CD4-positive, alpha-beta T cell treated with Interleukin-1 beta for 1 hour (primary cell): ENCODE measurements at places on chromosomes 1 and 21.
A peak's percentile ranks its signal among the peaks of the same experiment; 100 is the strongest.

DNA sequence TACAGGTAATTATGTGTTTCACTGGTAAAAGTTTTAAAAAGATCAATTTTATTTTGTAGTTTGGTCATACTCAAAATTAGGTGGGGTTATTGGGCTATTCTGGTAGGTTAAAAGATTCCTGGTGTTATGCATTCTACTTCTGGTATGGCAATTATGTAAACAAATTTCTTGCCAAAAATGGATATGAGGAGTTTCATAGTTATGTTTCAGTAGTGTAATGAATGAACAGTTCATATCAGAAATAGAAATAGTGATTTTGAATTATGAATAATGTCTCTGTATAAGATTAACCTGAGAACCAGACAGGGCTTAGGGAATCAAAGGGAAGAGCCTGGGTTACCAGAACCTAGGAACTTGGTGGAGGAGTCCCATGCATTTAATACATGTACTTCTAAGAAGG is 15.9 kb downstream of the ATF6 start:
- no peak for DNase-seq

DNA sequence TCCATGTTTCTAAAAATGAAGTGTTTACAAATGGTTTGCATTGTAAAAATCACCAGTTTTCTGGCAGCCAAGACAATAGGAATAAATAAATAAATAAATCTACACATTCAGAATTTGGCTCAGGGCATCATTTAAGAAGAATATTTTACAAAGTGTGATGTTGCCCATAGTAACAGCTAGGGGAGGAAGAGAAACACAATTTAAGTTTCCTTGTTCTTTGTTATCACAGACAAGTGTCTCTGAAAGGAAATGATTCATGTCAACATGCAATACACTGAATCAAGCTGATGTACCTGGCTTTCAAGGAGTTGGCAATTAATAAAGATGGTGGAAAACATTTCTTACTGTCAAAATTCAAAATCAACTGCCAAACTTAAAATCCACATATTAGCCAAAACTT is 74.7 kb downstream of the LHX8 start:
- DNase-seq, result no peak

DNA sequence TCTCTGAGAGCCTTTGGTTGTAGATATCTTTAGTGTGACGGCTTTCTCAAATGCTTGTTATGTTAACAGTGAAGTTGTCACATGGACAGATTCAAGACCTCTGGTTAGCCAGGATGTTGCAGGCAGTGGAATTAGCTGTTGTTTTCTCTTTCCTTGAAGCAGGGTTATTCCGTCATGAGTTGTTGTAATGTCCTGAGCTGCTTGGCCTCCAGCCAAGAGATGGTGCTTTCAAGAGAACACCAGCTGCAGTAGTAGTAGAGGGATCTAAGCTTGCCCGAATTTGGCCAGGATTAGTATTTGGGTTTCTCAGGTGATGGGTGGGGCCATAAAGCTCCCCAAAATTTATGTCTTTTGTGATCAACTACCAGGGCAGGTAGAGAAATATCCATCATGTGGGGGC is 13.4 kb downstream of the KCNE1 start:
- DNase-seq, result no peak

DNA sequence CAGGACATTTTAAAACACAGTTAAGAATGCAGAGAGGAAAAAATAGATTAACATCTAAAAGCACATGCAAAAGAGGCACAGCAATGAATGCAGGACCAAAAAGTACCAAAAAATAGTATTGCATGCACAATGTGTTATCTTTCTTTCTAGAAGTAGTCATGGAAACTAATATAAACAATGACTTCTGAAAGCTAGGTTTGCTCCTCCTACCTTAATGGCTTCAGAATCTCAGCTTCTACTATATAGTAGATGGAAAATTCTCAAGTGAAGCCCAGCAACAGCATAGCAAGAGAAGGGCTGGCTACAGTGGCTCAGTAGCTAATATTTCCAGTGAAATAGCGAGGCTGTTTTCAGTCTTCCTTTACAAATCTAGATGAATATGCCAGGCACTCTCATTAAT is 125.1 kb downstream of the CRB1 start:
- no peak for DNase-seq

GRCh38 chr1:37989361-37989930 is 376 bp downstream of the SF3A3 start:
- DNase-seq, result peak; percentile 37

DNA sequence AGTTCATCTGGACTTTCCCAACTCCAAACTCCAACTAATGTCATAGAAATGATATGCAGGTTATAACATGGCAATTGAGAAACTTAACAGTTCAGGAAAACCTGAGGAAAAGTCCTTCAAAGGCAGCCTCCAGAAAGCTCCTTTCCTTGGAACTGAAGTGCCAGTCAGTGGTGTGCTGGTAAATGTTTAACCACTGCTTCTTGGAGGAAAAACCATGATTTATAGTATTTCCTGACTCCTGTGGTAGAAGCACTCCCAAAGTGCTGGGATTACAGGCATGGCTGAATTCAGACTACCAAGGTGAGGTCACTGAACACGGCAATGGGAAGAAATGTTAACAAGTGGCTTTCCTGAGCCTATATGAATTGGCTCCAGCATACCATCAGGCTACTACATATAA is 26.7 kb upstream of the ZNHIT6 start:
- DNase-seq, result no peak

DNA sequence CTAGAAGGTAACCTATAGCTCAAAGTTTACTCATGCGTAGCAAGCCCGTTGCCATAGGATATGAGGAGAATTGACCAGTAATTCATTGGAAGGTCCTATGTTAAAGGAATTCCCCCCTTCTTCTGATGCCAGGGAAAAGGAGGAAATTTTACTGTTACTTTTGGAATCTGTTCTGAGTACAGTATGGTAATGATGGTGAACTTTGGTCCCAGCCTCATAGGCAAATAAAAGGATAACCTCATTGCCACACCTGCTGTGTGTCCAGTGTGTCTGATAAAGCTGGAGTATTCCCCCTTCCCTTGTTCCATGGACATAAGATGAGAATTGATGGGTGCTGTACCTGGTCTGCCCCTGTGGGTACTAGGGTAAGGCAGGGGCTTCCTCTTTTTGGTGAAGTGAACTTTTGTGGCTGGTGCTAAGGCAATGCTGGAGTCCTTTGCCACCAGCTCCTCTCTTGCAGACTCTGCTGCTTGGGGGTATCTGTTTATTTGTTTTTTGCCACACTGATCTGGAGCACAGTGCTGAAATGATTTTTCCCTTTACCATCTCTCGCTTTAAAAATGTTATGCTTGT is 22.2 kb downstream of the MPZ start:
- DNase-seq, result no peak

DNA sequence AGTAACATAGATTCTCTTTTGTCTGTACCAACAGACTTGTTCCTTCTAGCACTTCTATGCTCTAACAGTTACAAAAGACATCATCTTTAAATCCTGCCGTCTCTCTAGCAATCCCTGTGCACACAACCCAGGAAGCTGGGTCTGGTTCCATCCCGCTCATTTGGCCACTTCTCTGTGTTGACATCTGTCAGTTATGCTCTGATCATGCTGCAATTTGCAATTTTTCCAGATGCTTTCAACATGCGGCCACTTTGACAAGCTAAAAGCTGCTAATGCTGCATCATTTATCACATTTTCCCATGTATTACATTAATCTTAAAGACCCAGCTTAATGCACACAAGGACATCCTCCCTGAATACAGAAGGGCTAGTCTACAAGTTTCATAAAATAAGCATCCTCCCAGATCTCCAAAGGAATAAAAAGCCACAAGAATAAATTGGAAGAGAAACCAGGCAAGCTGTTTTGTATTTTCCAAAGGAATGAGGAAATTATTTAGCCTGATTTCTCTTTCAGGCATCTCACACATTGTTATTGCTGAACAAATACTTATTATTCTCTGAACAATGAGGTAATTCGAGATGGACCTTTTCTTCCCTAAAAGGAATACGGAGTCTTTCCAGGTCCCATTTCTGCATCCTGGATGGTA is 19.0 kb upstream of the LRRC52 start:
- no peak for DNase-seq

DNA sequence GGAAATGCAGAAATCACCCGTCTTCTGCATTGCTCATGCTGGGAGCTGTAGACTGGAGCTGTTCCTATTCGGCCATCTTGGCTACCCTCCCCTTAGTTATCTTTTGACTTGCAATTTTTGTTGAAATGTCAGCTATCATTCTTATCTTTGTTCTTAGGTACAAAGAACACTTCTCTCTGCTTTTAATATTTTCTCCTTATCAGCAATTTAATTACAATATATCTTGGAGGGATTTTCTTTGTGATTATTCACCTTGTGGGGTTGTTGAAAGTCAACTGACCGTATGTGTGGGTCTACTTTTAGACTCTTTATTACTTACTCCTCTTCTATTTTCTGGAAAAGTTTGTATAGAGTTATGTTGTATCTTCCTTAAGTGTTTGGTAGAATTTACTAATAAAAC is 43.1 kb upstream of the PKP1 start:
- DNase-seq, result no peak

DNA sequence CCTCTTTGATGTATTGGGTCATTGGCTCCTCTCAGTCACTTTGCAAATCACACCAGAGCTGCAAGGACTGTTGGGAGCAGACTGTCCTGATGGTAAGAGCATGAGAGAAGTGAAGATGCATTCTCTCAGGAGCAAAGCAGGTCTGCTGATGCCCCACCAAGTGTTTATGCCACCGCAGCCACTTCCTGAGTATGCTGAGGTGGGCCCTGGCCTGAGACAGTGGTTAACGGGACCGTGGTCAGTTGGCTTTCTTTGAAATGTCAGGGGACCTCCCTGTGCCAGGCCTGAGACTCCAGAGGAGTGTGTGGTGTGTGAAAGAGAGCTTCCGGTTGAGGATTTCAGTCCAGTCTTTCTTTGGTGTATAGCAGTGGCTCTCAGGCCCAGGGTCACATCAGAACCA is 79.4 kb downstream of the SPATA46 start:
- no peak for DNase-seq

- no peak for DNase-seq
Observed at GRCh38 chr1:235852887-235853286, 13.8 kb downstream of the LYST start.

GRCh38 chr1:1222575-1223225 is 8.7 kb upstream of the TNFRSF4 start:
- no peak for DNase-seq

GRCh38 chr1:7235871-7236517 is 450.7 kb downstream of the CAMTA1 start:
- no peak for DNase-seq

DNA sequence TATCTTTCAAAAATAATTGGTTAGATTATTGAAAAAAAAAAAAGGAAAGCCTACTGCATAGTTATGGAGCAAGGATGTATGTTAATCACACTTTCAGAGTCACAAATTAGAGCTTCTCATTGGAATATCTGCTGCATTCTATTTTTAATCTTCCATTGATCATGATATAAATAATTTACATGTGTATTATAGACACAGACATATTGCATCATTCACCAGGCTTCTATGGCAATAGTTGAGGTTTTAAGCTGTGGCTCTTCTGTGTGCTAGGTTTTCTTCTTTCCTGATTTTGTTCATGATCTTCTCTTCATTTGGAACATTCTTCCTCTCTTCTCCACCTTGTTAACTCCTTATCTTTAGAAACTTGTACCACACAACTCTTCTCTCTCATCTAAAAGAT is 123.2 kb upstream of the HMCN1 start:
- no peak for DNase-seq

DNA sequence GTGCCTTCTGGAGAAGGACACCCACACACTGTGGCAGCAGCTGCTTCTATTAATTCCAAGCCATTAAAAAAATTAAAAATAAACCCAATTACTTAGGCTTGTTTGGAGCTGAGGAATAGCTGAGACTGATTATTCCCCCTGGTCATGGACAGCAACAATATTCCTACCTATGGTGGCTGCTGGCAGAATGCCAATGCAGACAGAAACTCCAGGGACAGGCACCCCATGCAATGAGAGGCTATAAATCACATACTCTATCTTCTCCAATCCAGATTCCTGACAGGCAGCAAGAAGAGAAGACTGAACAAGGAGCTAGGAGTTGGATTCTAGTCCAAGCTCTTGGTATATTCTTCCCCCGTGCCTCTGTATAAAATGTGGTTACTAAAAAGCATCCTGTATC is 275.4 kb upstream of the BEND5 start:
- no peak for DNase-seq

DNA sequence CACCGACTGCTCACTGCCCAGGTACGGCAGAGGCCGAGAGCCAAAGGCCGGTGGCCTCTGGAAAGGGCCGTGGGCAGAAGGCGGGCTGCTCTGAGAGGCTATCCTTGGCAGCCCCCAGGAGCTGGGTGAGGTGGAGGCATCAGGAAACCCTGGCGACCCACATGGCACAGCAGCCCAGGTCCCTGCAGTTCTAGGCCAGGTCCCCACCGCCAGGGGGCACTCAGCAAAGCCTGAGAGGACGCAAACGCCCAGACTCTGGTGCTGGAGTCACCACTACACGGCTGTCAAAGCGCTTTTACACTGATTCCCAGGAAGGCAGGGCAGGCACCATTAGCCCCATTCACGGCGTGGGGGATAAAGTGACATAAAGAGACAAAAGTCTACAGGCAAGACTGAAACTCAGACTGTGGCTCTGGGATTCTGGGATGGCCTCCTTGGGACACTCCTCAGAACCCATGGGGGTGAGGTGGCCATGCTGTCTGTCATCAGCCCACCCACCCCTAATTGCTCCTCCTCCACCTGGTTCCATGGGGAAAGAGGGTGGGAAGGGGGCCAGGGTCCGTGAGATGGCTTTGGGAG is 4.9 kb downstream of the PLEKHG5 start:
- DNase-seq, result peak; percentile 83

GRCh38 chr21:42392731-42393442 is 3.0 kb downstream of the TMPRSS3 start:
- DNase-seq, result no peak
